Effector memory CD8-positive, alpha-beta T cell (primary cell): ENCODE measurements at places on chromosomes 1 and 21.

DNA sequence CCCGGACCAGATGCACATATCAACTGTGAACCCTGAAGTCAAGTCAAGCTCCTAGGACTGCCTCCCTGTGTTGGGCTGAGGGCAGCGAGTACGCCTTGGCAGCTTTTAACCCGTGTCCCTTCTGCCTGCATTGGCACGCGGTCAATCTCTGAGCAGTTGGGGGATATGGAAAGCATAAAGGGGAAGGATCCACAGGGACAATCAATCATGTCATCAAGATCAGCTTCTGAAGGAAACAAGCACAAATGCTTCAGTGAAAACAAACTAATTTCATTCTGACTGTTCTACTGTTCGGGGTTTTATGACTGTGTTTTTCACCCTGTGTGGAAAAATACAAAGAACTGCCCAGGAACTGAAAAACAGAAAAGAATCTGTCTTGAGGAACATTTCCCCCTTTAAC lies 106.2 kb downstream of the RUNX1 start:
- DNase-seq, result no peak

- DNase-seq, result no peak
These were observed 24.4 kb downstream of the LRRC71 start for GRCh38 chr1:156944848-156945247.

GRCh38 chr1:169604781-169605560 lies 18.7 kb upstream of the F5 start:
- DNase-seq, result peak; percentile 47

- DNase-seq, result no peak
These were observed at the start of gene PDE9A for GRCh38 chr21:42653231-42654061. PDE9A (plus strand) TSS chr21:42653621; CDS start chr21:42653815, 194 bp downstream.

- no peak for DNase-seq
These were observed 163.1 kb downstream of the PGBD5 start for GRCh38 chr1:230262867-230263567.

- no peak for DNase-seq
These were observed 27.7 kb downstream of the DNTTIP2 start for GRCh38 chr1:93851327-93851712.

DNA sequence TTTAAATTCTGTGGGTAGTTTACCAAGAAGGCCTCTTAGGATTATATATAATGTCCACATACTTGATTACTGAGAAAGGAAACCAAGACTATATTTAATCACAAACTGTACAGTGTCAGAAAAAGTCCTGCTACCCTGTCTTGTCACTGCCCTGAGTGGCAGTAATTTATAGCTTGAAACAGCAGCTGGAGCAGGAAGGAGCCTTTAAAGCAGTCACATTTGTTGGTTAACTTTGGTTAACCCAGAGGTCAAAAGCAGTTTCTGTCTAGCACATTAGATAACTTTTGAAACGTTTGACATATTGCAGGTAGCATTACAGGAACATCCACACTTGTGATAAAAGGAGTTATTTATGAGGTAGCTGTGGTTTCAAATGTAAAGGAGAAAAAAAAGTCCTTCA lies 161.7 kb downstream of the ROR1 start:
- no peak for DNase-seq

GRCh38 chr1:211632808-211633523 lies 42.5 kb downstream of the NEK2 start:
- DNase-seq, result no peak

DNA sequence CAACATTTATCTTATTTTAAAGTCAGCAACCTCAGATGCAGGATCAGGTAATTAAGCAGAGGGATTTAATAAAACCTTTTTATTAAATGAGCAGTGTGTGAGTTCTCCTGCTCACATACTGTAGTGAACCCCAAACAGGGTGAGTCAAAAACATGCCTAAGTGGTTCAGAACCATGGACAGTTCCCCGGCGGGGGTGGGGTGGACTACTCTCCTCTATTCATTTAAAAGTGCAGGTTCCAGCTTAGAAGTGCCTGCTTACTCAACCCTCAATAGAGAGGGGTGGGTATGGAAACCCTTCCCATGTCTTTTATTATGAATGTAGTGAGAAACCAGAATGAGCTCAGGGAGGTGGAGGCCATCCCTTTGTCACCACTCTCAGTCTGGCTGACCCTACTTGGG lies 397.9 kb downstream of the HHAT start:
- peak; percentile 5 for DNase-seq

GRCh38 chr1:31937300-31938183 lies 626 bp downstream of the PTP4A2 start:
- DNase-seq, result peak; percentile 75

- DNase-seq, result no peak
These were observed 9.0 kb downstream of the IFNAR2 start for GRCh38 chr21:33238565-33239255.

DNA sequence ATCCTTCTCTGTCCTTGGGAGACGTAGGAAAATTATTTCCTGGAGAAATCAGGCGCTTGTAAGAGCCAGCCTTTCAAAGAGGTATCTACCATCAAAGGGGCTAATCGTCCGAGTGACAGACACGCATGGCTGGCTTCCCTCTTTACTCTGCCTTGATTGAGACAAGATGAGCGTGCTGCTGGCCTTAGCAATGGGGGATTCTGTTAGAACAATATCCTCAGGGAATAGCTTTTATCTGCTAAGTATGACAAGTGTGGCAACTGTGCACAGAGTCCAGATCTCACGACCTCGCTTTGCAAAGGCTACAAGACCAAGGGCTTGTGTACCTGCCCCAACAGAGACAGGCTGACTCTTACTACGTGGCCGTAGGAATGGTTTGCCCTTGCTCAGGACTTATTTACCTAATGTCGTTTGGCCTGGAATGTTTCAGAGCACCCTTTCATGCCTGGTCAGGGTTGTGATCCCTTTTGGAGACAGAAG lies 417.1 kb downstream of the KIF26B start:
- no peak for DNase-seq

DNA sequence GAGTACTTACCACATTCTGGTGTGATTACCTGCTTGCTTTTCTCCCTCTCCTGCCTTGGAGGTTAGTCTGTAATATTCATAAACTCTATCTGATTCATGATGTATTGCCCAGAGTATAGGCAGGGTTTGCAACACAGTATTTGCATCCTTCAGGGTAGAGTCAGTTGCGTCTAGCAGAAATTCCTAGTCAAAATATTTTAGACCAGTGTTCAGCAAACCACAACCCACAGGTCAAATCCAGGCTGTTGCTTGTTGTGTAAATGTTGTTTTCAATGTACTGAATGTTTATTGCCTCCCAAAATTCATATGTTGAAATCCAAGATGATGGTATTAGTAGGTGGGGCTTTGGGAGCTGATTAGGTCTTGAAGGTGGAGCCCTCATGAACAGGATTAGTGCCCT lies 82.9 kb downstream of the NGF start:
- DNase-seq, result no peak

DNA sequence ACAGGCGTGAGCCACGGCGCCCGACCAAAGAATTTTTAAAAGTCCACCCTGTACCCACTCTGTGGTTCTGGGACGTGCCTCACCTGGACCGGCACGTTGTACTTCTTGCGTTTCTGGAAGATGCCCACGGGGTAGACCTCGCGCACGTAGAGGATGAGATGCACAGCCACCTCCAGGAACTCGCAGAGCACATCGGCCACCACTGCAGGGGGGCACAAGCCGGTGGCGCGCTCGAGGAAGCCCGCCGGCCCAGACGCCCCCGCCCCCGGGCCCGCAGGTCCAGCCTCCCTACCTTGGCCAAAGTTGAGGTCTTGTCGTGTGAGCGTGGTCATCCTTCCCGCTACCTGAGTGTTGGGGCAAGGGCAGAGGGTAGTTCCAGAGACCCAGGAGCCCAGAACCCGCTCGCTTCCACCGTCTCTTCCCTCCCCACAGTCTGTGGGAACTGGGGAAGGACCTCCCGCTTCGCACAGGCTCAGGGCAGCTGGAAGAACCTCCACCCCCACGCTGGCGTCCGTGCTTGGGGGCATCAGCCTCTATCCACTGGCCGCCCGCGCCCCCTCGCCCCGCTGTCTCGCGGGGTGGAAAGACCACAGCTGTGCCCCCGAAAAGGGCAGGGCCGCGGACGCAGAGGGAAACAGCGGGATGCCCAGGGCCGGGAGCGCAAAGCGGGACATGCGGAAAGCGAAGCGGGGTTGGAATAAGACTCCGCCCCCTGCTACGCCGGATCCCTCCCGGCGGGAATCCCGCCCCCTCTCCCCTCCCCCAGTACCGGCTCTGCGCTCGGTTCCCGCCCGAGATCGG lies 478 bp downstream of the MAD2L2 start:
- no peak for DNase-seq

- DNase-seq, result no peak
These were observed 108.7 kb downstream of the TSEN15 start for GRCh38 chr1:184160236-184160635.

GRCh38 chr1:66690666-66691381 lies 61.4 kb upstream of the DYNLT5 start:
- DNase-seq, result no peak

- no peak for DNase-seq
These were observed 23.7 kb downstream of the LRRC8B start for GRCh38 chr1:89548122-89548857.

- DNase-seq, result no peak
These were observed 107.2 kb downstream of the KCNK1 start for GRCh38 chr1:233721004-233721595.

DNA sequence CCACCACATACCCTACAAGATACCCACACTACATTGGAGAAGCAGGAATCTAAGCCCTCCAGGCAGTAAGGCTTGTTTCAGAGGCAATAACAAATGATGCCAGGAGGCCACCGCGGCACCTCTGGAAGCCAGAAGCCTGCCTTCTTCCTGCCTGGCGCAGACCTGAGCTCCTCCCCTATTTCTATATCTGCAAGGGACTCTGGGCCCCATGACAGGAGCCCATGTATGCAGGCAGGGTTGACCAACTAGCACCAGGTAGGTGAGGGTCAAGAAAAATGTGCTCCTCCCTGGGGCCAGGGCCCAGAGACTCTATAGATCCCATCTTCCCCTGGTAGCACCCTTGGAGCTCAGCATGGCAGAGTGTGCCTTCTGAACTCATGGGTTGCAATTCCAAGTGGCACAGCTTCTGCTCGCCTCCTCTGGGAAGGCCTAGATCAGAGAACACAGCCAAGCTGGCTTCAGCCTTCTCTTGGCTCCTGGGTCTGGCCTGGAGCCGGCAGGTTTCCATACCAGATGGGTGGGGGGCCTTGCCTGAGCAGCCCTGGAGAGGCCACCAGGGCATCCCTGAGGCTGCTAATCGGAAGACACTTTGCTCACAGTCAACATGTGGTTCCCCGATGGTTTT lies 85.1 kb downstream of the STUM start:
- DNase-seq, result no peak

DNA sequence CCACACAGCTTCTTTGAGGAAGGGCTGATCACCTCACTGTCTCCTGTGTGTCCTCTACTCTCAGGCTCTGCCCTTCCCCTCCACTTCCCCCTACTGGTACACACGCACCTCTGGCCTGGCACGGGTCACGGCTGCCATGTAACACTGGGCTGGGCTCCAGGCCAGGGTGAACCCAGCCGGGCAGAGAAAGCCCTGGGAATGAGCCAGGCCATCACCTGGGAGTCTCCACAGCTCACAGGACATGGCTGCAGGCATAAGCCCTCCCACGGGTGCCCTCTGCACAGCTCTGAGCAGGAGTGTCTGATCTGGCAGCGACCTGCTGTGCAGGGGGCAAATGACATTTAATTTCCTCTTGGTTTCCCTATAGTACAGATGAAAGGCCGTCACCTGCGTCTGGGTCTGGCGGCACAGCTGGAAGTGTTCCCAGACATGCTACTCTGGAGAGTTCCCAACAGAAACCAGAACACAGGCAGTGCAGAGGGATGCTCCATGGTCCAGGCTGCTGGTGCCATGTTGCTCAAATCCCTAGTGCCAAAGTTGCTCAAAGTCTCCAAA lies 61.2 kb downstream of the ERI3 start:
- DNase-seq, result no peak

DNA sequence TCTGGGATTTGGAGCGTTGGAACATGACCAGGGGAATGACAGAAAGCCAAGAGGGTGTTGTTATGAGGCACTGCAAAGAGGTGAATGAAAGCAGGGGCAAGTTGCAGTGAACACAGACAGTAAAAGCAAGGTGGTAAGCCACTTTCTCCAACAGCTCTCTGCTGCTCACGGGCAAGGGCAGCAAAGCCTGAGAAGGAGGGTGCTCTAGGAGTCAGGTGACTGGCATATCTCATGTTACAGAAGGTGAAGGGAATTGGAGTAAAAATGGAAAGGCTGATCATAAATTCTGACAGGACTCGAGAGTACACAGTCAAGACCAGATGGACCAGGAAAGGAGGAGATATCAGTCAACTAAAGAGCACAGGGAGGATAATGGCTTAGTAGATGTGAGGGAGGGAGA lies 14.5 kb downstream of the VAV3 start:
- DNase-seq, result no peak

DNA sequence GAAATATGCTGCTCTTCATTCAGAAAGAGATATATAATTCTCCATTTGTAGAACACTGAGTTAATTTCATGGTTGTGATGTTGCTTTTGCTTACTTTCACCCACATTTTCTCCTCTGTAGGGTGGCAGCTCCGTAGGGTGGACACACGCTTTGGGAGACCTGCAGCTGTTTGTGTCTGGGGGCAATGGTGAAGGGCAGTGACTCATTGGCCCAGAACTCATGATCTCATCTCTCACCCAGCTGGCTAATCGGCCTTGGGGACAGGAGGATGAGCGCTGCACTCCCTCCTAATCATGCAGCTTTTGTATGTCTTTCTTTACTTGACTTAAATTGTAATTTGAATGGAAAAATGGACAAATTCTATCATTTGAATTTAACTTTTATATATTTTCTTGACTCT lies 9.6 kb downstream of the DISC1 start:
- DNase-seq, result no peak

DNA sequence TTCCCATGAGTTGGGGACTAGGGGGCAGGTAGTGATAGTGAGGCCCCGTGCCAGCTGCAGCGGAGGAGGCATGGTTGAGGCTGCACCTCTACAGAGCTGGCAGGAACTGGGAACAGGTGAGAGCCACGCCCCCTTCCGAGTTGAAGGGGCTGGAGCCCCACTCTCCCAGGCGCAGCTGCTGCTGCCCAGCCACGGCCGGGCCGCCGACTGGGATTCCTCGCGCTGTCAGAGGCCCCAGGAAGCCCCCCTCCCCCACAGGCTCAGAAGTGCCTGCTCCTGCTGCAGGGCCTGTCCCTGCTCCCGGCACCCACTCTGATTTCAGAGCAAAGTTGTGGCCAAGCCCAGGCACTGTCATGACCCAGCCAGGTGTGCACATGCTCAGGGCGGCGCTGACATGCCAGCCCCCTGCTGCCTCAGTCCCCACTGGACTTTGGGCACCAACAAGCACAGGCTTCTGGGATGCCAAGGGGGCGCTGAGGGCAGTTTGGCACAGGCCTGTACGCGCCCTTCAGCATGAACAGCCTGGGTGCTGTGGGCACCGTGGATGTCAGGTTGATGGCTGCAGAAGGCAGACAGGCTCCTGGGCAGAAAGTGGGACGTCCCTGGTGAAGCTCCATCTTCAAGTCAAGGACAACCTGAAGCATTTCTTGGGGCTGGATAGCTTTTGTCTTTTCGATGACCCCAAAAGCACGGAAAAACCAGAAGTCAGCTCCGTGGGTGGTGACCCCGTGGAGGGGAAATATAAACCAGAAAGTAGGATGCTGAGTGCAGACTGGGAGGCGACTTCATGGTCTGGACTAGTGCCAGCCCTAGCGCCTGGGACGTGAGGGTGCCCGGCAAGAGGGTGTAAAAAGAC lies 121.5 kb downstream of the SIM2 start:
- DNase-seq, result no peak
